Nucleus accumbens (tissue), 56 donors: ENCODE measurements at places on chromosomes 4 and X.

- DNase-seq: no peak
Observed at GRCh38 chrX:72006461-72006860, 95.8 kb downstream of the NHSL2 start.

- no peak for DNase-seq
Observed at GRCh38 chr4:26812049-26812714, 48.5 kb upstream of the STIM2 start.

GRCh38 chrX:2451501-2452316 lies 49.1 kb downstream of the DHRSX start:
- no peak for DNase-seq

DNA sequence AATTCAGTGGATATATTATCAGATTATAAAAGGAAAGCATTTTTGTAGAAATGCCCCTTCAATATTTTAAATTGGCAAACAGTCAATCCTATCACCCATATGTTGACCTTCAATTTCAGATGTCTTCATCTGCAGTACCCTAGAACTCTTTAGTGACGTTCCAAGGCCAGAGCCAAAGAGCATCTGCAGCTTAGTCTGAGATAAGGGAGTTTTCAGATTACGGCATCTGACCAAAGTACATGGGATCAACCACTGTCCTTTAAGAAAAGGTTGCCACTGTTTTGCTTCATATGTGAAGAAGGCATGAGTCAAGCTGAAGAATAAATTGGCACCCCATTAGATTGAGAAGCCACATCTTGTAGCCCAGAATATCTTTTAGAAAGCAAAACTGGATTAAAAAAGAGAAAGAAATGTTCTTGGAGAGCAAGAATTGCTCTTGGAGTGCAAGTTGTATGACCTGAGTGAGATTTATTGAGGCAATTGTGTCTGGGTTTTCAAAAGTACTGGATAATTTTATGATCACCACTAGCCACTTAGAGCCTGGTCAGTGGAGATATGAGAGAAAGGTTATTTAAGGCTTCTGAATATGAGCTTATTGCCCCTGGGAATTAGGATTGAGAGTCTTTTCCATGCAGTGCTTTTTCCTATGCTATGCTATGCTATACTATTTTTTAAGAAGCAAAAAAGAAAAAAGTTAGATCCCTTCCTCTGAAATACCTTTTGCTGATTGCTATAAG lies 251.9 kb upstream of the NR3C2 start:
- no peak for DNase-seq

DNA sequence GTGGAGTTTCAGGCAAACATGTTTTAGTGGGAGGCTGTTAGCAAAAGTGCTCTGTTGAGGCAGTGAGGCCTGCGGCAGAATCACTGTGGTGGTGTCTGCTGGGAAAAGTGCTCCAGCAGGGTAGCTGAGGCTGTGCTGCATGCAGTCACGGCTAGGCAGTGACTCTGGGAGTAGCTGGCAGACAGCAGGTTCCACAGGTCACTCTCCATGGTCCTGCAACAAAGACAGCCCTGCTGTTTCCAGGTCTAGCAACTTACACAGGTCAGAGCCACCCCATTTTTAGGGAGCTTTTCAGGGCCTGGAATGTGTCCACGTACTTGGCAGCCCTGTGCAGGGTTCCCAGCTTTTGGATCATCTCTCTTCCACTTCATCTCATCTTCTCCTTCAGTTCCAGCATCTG lies 184.3 kb downstream of the NAA11 start:
- DNase-seq: no peak

DNA sequence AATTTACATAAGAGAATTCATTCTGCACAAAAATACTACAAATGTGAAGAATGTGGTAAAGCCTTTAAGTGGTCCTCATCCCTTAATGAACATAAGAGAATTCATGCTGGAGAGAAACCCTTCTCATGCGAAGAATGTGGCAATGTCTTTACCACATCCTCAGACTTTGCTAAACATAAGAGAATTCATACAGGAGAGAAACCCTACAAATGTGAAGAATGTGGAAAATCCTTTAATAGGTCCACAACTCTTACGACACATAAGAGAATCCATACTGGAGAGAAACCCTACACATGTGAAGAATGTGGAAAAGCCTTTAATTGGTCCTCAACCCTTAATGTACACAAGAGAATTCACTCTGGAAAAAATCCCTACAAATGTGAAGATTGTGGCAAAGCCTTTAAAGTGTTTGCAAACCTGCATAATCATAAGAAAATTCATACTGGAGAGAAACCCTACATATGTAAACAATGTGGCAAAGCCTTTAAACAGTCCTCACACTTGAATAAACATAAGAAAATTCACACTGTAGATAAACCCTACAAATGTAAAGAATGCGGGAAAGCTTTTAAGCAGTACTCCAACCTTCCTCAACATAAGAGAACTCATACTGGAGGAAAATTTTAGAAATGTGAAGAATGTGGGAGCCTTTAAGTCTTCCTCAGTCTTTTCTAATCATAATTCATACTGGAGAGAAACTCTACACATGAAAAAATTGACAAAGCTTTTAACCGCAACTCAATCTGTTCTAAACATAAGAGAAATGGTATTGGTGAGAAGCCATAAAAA lies 37.4 kb downstream of the ZNF718 start:
- no peak for DNase-seq

DNA sequence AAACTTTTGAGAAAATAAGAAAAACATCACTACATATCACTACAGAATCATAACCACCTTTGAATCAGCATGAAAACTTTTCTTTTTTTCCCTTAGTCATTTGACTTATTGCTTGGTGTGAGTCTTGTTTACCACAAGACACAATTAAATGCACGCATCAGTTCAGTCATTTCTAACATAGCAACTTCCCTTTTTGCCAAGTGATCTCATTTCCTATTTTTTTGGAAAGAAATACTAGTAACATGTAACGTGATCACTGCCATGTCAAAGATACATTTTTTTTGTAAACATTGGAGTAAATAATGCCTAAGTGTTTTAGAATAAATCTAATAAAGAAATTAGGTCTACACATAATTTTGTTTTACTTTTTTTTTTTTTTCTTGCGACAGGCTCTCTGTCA lies 5.1 kb upstream of the CXCL8 start:
- no peak for DNase-seq

- no peak for DNase-seq
Observed at GRCh38 chr4:19026281-19026680, 1004.7 kb upstream of the LCORL start.

GRCh38 chr4:188268131-188268908 lies 129.1 kb downstream of the TRIML1 start:
- no peak for DNase-seq

GRCh38 chrX:16558489-16558888 lies 91.5 kb upstream of the S100G start:
- no peak for DNase-seq

DNA sequence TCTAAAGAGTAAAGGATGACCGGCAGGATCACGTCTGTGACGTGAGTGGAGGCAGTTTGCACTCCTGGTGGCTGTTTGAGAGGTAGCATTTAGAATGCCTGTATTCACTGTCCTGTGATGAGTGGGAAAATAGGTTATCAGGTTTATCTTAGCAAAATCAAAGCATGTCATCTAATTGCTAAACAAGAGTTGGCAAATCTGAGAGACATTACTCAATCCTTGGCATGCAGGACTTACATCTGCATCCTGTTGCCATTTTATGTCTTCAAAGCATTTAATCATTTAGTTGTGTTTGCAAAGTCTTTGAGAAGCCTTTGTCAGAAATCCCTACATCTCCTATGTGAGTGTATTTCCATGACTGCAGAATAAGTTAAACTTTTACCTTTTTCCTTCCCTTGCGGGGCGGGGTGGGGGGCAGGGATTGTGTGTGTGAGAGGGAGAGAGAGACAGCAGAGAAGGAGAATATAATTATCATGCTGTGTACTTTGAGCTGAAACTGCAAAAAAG lies 41.4 kb upstream of the MSANTD1 start:
- DNase-seq: no peak

GRCh38 chrX:56729152-56729850 lies at the start of gene NBDY:
Gene NBDY (plus strand): TSS chrX:56729243. CDS start chrX:56729354, 111 bp downstream.
- peak; percentile 35 for DNase-seq

- DNase-seq: no peak
Observed at GRCh38 chr4:14994242-14994641, 8.0 kb upstream of the CPEB2 start.

DNA sequence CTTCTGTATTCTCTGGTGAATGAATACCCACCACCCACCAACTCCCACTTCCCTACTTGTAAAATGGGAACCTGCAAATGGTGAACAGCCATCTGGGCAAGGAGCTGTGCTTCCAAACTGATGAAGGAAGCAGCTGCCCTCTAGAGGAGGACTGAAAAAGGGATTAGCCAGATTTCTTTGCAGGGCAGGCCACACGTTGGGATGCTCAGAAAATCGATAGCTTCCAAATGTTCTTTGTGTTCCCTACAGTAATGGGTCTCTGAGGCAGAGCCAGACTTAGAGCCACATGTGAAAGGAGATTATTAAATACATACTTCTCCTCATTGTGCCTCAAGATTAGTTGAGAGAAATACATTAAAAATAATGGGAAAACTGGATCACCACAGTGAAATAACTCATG lies 39.3 kb upstream of the LPAR4 start:
- DNase-seq: no peak

- peak; percentile 20 for DNase-seq
Observed at GRCh38 chr4:108774809-108775530, 12.1 kb upstream of the ETNPPL start.

- no peak for DNase-seq
Observed at GRCh38 chr4:116400480-116400879, 684.9 kb downstream of the TRAM1L1 start.

DNA sequence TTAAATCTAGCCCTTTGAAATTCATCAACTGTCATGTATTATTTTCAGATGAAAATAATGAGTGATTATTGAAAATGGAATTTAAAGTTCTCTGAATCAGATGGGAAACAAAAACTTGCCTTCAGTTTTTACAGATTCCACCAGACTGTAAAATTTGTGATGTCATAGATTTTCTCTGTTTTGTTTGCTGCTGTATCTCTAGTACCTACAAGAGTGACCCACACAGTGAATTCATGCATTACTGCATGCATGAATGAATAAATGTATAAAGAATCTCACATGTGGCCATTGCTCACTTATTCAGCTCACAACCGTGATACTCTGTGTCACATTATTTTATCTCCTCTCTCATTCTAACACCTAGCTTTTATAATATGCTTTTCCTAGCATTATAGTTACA lies 532.2 kb upstream of the AGA start:
- DNase-seq: no peak
